Activated naive CD8-positive, alpha-beta T cell treated with anti-CD3 and anti-CD28 coated beads for 36 hours (primary cell): ENCODE measurements at places on chromosomes 7 and 10.

- H3K27me3 ChIP-seq: peaks cover 3% of the 10 kb centered on the region
- H3K4me3 ChIP-seq: no peak overlapping the region
- H3K4me1 ChIP-seq: no peaks in the 10 kb centered on the region
- H3K36me3 ChIP-seq: no peaks in the 10 kb centered on the region
Measured at GRCh38 chr10:131693766-131694165, 207.0 kb upstream of the PPP2R2D start.

DNA sequence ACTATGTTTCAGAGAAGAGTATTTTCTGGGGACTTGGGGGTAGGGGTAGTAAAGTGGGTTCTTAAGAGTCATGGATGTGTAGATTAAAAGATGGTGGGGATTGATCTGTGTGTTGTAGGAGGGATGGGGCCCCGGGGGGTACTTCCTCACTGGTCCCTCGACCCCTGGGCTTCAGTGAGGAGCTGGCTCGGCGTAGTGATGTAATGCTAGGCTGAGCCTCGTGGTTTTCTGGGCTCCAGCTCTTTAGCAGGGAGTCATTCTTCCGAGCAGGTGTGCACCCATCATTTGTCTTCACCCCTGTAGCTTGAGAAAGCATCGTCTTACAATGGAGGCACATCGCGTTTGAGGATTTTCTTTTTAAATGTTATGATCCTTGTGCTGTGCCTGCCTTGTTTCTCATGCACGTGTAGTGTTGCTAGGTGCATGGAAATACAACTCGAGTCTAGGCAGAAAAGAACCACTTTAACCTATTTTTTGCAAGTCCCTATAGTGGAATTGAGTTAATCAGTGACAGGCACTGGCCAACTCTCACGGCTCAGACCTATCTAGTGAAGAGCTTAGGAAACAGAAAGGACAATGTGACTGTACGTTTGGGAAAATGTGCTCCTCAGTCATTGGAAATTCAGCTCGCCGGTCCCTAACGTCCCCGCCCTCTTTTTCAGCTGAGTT lies 106.1 kb upstream of the BTBD16 start:
- no peak overlapping the region for H3K27ac ChIP-seq
- no peak for DNase-seq
- H3K36me3 ChIP-seq: no peaks in the 10 kb centered on the region
- no peak overlapping the region for H3K4me3 ChIP-seq
- peaks cover 8% of the 10 kb centered on the region for H3K4me1 ChIP-seq

- no peak overlapping the region for H3K27ac ChIP-seq
- H3K36me3 ChIP-seq: peaks cover 18% of the 10 kb centered on the region
- no peak overlapping the region for H3K4me3 ChIP-seq
- no peaks in the 10 kb centered on the region for H3K27me3 ChIP-seq
- peaks cover 71% of the 10 kb centered on the region for H3K4me1 ChIP-seq
Measured at GRCh38 chr10:6143181-6143580, 54.3 kb downstream of the RBM17 start.

GRCh38 chr7:77524731-77525130 lies 12.4 kb upstream of the PTPN12 start:
- H3K27me3 ChIP-seq: no peaks in the 10 kb centered on the region
- H3K4me1 ChIP-seq: peaks cover 6% of the 10 kb centered on the region
- H3K4me3 ChIP-seq: no peak overlapping the region
- no peaks in the 10 kb centered on the region for H3K36me3 ChIP-seq

DNA sequence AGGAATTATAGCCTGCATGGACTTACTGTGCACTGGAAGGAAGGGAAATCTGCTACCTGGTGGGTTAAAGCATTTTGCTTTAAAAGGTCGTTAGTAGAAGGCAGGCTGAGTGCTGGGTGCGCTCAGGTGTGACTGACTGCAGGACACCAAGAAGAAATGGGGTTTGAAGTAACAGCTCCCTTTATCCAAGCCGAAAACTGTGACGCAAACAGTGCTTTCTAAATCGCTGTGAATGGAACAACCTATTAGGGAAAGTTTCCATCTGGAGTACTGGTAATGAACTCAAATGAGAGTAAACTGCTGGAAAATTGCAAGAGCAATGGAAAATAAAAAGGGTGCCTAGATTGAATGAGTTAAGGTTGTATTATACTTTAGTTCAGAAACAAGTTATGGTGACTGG lies 95.3 kb downstream of the CNNM2 start:
- no peaks in the 10 kb centered on the region for H3K4me1 ChIP-seq
- no peak for DNase-seq

- DNase-seq: no peak
- H3K36me3 ChIP-seq: no peaks in the 10 kb centered on the region
- H3K27ac ChIP-seq: no peak overlapping the region
- no peaks in the 10 kb centered on the region for H3K27me3 ChIP-seq
Measured at GRCh38 chr10:21336476-21337170, 188.9 kb downstream of the SKIDA1 start.

DNA sequence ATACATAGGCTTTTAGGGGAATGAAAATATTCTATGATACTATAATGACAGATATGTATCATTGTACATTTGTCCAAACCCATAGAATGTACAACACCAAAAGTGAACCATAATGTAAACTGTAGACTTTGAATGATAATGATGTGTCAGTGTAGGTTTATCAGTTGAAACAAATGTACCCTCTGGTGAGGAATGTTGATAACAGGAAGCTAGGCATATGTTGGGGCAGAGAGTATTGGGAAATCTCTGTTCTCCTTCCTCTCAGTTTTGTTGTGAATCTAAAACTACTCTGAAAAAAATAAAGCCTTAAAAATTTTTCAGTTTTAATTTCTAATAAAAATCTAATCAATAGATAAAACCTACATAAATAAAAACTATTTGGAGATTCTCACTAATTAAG lies 36.9 kb downstream of the C1GALT1 start:
- peaks cover 52% of the 10 kb centered on the region for H3K36me3 ChIP-seq
- no peak overlapping the region for H3K4me3 ChIP-seq
- H3K27ac ChIP-seq: no peak overlapping the region

DNA sequence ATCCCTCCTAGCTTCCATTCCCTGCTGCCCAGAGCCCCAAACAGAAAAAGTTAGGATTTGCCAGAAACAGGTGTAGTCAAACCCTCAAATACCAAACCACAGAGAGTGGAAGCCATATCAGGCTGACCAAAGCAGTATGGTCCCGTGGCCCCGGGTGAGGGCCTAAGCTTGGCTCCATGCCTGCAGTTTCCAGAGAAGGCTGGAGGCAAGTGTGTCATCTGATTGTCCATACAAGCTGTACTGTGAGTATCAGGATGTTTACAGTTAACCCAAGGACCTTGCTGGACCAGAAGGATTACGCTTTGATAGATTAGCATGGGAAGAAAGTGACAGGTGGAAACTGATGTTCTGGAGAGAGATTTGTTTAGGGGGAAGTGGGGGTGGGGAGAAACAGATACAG lies 96.3 kb downstream of the PRKAG2 start:
- peaks cover 5% of the 10 kb centered on the region for H3K4me1 ChIP-seq
- peaks cover 3% of the 10 kb centered on the region for H3K36me3 ChIP-seq
- H3K27ac ChIP-seq: peak overlapping the region; percentile 69
- no peaks in the 10 kb centered on the region for H3K27me3 ChIP-seq
- no peak overlapping the region for H3K4me3 ChIP-seq

- H3K27ac ChIP-seq: no peak overlapping the region
- no peaks in the 10 kb centered on the region for H3K36me3 ChIP-seq
- H3K27me3 ChIP-seq: peaks cover 4% of the 10 kb centered on the region
Measured at GRCh38 chr10:80266513-80266863, 23.0 kb downstream of the MAT1A start.
